SJSA1 (cell line): ENCODE measurements at places on chromosomes 16 and 17. TPM values are rescaled to one million over a fixed set of nuclear protein-coding genes. Genes with fewer than 3 reads are reported as not detected.

DNA sequence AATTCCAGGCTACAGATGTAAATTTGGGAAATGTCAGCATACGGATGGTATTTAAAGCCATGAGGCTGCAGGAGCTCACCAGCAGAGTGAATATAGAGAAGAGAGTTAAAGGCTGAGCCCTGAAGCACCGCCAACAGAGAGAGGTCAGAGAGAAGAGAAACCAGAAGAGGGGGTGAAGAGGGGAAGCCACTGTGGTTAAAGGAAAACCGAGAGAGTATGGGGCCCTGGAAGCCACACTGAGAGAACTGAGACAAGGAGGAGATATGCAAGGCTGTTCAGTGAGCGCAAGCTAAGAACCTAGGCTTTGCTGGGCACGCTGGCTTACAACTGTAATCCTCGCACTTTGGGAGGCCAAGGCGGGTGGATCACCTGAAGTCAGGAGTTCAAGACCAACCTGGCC lies 24.6 kb downstream of the COPRS start:
- DNase-seq: no peak

DNA sequence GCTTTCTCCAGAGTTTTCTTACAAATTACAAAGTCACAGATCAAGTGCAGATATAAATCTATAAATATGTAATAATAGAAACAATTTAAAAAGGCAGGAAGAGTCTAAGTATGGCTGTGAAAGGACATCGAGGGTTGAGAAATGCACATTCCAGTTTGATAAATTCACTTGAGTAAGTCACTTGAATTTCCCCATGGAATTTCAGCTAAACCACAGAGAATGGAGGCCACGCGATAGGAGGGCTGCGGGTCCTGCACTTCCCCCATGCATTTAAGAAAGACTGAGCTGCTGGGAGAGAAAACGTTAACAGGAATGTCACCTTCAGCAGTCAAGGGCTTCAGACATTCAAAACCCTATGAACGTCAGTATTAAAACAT lies 6.1 kb upstream of the MXRA7 start:
- peak; percentile 81 for DNase-seq

DNA sequence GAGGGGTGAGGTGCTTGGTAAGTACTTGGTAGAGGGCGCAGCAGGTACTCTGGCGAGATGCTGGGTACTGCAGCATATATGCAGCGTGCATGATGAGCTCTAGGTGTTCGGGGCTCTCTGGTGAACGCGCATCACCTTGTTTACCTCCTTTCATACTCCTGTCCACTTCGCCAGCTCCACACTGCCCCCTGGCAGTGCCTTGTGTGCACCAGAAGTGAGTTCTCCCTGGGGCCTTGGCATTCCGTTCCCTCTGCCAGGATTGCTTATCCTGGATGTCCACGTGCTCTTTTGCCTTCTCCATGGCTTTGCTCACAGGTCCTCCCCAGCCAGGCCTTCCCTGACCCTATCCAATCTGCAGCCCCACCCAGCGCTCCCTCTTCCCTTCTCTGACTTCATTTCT lies 154.2 kb downstream of the MRM1 start:
- DNase-seq: no peak

GRCh38 chr17:83098241-83099085 lies 19.1 kb downstream of the METRNL start:
- no peak for DNase-seq

- DNase-seq: no peak
Measured at GRCh38 chr16:28839004-28839639, 7.0 kb downstream of the TUFM start.

GRCh38 chr16:66695471-66695934 lies 1.0 kb downstream of the CMTM4 start:
- DNase-seq: no peak

DNA sequence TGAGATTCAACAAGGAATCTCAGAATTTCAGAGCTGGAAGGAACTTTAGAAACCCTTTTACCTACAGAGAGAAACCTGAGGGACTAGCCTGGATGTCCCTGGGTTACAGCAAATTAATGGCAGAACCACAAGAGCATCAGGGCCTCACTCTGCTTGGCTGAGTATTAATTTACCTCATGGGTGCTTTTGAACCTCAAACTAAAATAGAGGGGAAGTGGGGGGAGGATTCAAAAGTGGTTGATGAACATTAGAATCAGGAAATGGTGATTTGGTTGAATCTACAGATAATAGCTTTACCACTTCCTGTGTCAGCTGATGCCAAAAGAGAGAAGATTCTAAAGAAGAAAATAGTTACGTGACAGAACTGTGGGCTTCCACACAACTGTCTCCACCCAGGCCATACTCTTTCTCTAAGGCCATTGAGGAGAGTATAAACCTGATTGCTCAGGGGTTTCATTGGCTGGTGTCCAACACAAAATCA lies 11.3 kb upstream of the SKAP1 start:
- no peak for DNase-seq

ST6GALNAC2 gene
- total RNA-seq: 0.84 TPM in 1 of 2 replicates, not detected in the other

ENDOV gene
- total RNA-seq: 25.6 and 34.1 TPM in 2 replicates

IRX3 gene
- 8.1 and 8.2 TPM in 2 replicates for total RNA-seq
